Occipital lobe (tissue), 3 donors: ENCODE measurements at places on chromosomes 3 and 15.

- no peak for DNase-seq
Measured at GRCh38 chr3:178203650-178204049, 332.6 kb upstream of the KCNMB2 start.

GRCh38 chr3:183108001-183108449, 8.7 kb upstream of the MCCC1 start:
- DNase-seq = no peak

DNA sequence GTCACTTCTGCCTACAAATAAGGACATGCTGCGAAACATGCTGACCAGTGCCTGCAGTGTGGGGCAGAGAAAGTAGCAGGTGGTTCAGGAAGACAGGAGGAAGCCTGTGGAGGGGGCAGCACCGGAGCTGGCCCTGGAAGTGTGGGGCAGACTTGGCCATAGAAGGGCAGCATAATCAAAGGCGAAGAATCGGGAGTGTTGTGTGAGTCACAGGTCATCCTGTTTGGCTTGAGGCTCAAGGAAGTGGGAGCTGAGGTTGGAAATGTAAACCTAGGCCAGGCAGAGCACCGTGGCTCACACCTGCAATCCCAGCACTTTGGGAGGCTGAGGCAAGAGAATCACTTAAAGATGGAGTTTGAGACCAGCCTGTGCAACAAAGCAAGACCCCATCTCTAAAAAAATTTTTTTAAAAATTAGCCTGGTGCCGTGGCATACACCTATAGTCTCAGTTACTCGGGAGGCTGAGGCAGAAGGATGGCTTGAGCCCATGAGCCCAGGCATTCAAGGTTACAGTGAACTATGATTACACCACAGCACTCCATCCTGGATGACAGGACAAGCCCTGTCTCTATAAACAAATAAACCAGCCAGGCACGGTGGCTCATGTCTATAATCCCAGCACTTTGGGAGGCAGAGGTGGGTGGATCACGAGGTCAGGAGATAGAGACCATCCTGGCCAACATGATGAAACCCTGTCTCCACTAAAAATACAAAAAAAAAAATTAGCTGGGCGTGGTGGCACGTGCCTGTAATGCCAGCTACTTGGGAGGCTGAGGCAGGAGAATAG, 54.0 kb downstream of the FAM43A start:
- DNase-seq = no peak

DNA sequence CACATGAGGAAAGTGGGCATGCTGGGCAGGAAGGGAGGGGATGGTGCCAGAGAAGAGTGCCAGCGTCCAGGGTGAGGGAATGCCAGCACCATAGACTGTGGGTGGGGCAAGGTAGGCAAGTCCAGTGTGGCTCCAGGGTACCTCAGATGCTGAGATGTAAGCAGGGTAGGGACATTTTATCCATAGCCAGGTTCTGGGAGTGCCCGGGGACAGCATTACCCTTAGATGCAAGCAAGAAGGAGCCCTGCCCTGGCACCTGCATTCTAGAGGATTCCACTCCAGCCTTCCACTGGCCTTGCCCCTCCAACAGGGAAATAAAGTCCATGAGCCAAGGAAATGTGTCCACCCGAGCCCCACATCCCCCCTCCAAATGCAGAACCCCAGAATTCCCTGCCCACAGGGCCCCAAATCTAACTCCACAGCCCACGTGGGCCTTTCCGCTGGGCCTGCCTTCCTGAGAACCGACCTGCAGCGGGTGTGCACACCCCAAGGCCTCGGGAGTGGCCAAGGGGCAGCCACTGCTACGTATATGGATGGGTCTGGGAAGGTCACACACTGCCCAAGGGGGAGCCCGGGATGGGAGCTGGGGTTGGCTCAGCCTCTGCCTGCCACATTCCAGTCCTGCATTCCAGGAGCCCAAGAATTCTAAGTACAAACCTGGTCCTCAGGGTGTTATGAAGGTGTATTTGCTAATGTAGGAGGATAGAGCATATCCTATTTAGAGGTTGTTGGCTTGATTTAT, 20.3 kb upstream of the CYP11A1 start:
- no peak for DNase-seq

DNA sequence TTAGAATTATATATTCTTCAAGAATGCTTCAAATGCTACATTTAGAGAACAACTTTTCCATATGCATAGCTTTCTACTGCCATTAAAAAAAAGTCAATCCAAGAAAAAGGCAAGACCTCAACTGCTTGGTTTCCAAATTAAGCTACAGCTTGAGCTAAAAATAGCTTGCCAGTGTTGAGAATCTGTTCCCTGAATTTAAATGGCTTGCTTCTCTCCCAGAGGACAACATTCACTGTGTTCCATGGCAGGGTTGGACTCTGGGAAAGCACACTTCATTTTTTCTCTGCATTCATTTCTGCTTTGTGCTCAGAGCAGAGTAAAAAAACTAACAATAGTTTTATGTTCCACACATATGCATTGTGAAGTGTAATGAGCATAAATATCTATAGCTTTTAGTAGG, 50.3 kb upstream of the ACTL6A start:
- DNase-seq = no peak

- no peak for DNase-seq
Measured at GRCh38 chr3:100521439-100521845, 29.0 kb downstream of the TMEM45A start.

GRCh38 chr15:43775411-43775965, 1.3 kb downstream of the ELL3 start:
- DNase-seq = no peak

- no peak for DNase-seq
Measured at GRCh38 chr3:186220365-186220764, 111.5 kb upstream of the ETV5 start.

DNA sequence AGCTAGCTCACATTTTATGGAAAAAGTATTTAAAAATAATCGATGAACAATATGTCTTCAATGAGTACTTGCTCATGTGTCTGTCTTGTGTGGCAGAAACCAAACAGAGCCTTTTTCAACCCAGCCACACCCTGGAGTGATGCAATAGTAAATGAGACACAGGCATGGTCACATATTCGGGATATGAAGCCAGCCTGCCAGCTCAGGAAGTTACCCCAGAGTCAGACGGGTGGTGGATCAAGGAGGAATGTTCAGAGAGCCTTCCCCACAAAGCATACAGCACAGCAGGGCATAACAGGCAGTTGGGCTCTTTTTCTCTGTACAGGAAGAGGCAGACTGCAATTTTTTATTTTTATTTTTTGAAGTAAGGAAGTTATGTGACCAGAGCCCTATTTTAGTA, 27.3 kb downstream of the LARP6 start:
- no peak for DNase-seq

DNA sequence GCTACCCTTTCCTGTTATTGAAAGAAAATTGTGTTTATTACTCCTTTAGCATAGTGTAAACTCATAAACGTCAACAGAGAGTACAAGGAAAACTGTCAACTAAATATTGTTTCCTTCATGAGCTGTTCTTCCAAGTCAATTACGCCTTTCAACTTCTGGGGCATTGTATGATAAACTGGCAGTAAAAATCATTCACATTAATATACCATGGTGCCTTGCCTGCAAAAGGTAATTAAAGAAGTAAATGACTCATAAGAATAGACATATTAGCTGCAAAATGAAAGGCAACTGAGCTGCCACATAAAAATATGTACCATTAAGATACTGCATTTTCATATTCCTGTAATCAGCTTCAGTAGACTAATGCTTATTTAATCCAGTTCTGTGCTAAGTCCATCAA, 447.3 kb downstream of the FOXP1 start:
- DNase-seq = no peak

- DNase-seq = no peak
Measured at GRCh38 chr3:88312256-88312655, 162.5 kb downstream of the C3orf38 start.

- DNase-seq = no peak
Measured at GRCh38 chr3:86708893-86709292, 282.1 kb downstream of the VGLL3 start.

- DNase-seq = peak; percentile 30
Measured at GRCh38 chr15:58224068-58224467, 85.9 kb downstream of the AQP9 start.

DNA sequence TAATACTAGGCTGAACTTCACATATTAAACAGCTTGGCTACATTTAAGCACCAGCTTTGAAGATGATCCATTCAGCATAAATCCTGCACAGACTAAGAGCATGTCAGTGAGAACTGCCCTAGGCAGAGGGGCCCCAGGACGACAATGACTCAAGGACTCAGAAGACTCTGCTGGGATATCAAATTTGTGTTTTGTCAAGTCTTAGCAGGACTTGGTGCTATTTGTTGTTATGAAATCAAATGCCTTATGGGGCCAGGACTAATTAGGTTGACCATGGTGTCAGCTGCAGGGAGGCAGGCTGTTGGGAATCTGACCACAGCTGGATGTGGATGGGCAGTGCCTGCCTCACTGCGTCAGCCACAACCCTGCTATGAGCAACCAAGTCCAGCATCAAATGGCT, 91.8 kb downstream of the RYR3 start:
- DNase-seq = no peak

- DNase-seq = no peak
Measured at GRCh38 chr3:15367059-15367458, 34.7 kb upstream of the SH3BP5 start.

DNA sequence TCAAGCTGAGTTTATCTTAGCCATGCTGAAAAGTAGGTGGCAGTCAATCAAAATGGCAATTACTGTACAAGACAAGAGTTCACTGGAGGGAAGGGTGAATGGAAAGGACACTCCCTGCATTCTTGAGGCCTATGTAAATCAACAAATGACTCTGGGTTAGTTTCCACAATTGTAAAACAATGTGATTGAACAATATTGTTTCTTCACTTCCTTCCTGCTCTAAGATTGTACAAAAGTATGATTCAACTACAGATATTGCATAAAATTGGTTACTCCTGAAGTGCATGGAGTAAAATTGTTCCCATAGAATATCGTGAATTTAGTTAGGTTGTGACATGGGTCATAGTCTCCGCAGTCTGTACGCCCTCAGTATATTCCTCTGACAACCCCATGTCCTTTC, 277.6 kb downstream of the LPP start:
- DNase-seq = no peak

DNA sequence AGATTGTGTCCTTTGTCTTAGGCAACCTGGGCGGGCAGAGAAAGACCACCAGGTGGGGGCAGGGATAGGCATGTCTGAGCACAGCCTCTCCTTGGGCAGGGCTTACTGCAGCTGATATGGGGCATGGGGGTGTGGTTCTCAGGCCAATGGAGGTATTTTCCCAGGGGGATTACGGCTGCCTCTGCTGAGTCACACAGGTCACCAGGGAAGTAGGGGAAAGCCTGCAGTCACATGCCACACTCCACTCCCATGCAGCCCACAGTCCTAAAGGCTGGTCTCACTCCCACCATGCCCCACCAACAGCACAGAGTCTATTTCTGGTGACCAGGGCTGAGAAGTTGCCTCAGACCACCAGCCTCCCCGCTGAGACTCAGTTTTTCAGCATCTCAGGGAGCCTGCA, 466.4 kb downstream of the DIPK2A start:
- no peak for DNase-seq
